ENCODE measurements at places on chromosomes 3 and 15.

DNA sequence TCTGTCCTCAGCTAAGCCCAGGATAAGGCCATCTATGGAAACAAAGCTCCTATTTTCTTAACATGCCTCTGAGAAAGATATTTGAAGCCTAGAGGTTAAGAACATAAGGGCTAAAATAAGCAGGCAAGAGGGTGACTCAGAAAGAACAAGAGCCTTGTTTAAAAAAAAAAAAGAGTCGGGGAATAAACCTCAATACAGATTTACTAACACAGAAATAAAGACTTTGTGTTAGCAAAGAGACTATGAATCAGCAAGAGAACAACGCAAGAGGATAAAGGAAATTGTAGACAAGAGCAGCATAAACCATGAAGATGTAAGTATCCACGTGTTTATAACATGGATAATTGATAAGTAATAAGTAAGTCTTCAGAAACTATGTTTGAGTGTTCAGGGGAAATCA is 36.0 kb downstream of the RAB27A start:
- no peak for DNase-seq

DNA sequence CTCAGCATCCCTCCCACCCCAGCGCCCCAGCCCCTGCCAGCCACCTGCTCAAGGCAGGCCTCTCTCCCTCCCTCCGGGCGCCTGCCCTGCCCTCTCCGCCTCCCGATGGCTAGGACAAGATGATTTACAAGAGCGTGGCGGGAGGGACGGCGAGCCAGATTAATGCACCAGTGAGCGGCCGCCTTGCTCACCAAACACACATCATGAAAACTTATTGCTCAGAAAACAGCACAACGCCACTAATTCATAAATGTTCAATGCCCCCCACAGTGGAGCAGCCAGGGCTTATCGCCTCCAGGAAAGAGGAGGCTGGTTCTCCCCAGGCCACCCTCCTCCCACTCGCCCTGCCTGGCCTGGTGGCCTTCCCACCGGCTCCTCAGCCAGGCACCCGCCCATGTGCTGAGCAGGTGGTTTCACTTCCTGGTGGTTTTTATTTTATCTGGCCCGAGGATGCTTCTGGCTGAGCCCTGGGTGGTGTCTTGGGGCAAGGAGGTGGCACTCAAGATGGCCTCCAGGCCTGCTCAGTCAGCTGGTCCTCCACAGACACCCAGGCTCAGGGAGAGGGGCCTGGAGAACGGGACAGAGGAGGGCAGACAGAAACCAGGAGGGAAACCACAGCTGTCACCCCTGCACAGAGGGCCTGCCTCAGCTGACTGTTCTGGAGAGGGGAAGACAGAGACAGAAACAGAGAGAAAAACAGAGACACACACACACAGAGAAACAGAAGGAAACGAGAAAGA is 284.9 kb downstream of the UACA start:
- no peak for DNase-seq

GRCh38 chr3:152183473-152183872 is 85.3 kb upstream of the MBNL1 start:
- peak; percentile 28 for DNase-seq

- DNase-seq: no peak
These were observed 100.8 kb upstream of the ABHD17C start for GRCh38 chr15:80594091-80594889.

DNA sequence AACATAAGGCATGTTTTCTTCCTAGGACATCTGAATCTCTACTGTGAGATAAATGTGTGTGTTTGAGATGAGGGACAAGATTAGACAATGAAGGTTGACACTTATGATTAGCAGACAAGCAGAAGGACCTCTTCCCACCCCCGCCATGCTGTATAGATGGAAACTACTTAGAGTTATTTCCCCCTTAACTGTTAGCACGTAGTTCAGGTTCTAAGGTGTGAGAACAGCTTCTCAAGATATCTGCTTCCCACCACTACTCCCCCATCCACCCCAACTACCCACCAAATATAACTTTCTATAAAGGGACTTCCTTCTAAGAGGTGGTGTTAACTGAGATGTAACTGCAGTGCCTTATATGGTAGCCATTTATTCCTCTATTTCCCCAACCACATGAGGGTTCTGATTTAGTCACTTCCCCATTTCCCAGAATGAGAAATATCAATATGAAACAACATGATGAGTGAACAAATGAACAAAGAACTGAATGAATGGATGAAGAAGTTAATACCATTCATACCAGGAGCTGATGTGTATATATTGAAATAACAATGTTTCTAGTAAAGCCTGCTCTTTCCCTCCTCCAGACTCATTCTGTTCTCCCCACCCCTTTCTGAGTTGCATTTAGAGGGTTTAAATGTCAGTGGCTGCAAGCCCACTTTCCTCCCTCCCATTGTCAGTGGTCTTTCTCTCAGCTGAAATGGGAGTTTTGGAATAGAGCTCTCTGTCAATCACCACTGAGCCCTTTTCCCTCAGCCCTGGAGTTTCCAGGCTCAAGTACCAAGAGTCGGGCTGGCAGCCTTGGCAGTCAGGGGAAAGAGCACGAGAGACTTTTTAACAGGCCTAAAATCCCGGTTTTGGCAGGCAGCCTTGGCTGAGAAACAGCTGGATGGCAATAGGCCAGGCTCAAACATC is 7.7 kb upstream of the RFTN1 start:
- no peak for DNase-seq

GRCh38 chr3:48222616-48223513 is at the start of gene CAMP:
TSS of gene CAMP (plus strand) at chr3:48223495. CDS start at chr3:48223512, 17 bp downstream.
- DNase-seq: no peak

DNA sequence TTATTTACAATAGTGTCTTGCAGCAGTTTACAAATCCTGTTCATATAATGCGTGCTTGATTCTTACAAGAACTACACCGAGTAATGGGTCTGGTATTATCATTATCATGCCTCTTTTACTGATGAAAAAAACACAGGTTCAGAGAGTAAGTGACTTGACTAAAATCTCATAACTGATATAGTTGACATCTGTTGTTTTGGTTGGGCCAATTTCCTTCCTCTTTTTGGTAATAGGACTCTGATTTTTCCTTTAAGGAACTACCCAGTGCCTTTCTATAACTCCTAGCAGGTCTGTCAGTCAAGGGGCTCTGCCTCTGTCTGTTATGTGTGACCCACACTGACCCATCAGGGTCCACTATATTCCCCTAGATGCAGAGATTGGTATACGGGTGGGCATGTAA is 14.6 kb upstream of the BLOC1S6 start:
- DNase-seq: no peak

DNA sequence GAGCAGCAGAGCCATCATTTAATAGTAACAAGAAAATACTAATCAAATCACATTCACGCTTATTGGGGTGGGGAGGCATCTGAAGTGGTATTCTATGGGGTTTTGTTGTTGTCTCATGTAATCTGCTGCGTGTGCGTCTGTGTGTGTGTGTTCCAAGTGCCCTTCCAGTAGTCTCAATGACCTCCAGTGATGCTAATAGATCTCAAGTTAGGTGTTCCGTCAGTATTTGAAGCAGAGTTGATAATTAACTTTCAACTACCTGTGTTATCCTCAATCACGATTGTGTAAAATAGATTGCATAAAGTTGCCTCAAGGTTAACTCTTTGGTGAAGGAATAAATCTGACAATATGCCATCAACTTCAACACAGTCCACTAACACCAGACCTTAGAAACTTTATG is 375.0 kb downstream of the MECOM start:
- DNase-seq: no peak

- DNase-seq: no peak
These were observed 72.6 kb downstream of the SAMMSON start for GRCh38 chr3:70072180-70072579.

GRCh38 chr3:51024765-51025632 is 350.3 kb downstream of the DOCK3 start:
- DNase-seq: peak; percentile 49

DNA sequence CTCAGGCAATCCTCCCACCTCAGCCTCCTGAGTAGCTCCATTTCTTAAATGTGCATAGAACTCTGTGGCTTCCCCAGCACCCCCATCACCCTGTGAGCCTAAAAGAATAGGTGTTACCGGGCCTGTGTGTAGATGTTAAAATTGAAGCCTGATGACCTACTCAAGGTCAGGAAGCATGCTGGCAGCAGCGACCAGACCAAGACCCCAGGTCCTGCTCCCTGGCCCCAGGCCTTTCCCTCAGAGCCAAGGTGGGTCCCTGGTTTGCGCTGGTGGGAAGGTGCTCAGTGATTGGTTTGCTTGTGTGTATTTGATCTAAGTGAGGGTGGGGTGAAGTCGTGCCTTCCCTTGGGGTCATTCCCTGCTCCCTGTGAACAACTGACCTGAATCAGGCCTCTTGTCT is 18.4 kb upstream of the CRABP1 start:
- no peak for DNase-seq

DNA sequence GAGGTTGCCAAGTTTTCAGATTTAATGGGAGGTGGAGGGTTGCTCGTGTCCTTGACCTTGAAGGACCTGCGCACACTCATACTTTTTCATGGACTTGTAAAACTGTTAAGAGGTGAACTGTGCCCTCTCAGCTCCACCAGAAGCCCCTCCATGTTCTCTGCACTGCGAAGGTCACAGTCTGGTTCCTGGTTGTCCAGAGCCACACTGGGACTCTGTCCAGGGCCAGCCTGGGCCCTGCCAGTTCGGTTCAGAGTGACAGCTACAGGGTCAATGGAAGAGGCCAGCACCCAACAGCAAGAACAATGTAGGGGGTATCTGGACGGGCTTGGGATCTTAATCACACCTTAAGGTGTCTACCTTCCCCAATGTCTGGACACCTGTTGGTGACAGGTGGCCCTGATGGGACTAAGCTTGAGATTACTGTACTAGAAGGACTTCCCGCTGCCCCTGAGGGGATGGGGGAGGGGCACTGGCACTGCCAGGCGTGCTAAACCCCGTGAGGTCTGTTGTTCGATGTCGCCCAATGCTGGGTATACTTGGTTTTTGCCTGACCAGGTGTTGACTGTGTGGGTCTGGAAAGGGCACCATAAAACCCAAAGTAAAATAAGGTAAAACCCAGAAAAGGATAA is 34.7 kb downstream of the GRK7 start:
- no peak for DNase-seq

DNA sequence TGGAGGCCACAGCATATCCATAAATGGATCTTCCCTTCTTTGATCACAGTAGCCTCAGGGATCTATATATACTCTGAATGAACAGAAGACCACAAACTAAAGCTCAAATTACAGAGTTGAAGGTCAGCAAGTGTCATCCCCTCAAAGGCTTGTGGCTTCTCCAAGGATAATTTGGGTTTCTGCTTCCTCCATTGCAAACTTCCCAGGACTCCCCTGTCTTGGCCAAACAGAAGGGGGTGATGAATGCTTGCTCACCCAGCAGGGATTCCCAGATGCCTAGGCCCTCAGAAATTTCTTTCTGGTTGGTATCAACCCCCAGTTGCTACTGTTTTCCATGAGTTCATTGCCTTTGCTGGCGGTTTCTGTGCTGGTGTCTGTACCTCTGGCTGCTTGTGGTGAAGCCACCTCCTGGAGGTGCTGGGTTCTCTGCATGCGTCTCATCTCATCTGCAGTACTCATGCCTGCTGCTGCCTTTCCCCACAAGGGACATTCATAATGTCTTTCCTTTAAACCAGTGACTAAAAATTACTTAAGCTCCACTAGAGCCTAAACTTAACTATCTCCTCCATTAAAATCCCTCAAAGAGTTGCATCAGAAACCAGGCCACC is 17.7 kb downstream of the ENTPD3 start:
- no peak for DNase-seq

DNA sequence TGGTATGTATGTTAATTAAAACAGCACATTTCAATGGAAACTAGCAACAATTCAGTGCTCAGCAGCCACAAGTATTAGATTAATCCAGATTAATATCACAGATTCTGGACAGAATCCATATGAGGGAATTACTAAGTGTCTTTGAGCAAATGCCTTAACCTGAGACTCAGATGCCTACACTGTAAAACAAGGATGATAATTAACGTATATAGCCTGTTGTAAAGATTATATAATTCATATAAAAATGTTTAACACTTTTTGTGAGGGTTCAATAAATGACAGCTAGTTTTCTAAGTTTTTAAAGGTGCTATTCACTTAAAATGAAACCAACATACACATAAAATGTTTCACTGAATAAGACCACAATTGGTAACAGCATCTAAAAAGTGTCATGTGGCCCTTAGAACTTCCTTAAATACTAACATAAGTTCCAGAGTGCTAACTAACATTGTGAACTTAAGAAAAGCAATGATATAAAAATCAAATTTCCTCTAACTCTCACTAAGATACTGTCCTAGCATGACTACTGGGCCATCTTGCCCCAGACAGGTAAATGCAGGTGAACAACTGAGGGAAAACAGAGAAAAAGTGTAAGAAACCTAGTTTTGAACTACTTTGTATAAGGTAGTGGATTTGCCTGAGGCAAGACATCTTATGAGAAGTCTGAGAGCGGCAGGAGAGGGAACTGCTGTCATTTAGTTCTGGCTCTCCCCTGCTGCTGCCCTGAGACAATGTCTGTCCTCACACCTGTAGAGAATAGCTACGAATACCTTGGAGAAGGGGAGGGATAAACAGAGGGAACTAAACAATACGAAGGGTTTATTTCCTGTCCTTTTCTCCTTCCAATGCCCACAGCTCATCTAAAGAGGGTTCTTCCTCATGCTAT is 151.3 kb downstream of the ADAM10 start:
- DNase-seq: no peak

DNA sequence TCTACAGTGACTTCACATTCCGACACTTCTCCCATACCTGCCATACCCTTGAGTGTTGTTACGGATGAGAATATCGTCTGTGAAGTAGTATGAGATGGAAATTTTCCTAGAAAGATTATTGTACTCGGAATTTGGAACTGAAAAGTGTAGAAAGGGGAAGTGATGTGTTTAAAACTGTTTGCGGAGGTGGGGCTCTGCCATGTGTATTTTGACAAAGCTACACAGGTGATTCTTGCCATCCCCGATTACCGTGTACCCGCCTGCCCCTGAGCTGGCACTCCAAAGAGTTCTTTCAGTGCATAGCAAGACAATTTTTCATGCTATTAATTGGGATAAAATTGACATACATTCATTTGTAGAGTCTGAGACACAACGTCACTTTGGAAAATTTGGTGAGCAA is 81.7 kb downstream of the OPA1 start:
- no peak for DNase-seq

DNA sequence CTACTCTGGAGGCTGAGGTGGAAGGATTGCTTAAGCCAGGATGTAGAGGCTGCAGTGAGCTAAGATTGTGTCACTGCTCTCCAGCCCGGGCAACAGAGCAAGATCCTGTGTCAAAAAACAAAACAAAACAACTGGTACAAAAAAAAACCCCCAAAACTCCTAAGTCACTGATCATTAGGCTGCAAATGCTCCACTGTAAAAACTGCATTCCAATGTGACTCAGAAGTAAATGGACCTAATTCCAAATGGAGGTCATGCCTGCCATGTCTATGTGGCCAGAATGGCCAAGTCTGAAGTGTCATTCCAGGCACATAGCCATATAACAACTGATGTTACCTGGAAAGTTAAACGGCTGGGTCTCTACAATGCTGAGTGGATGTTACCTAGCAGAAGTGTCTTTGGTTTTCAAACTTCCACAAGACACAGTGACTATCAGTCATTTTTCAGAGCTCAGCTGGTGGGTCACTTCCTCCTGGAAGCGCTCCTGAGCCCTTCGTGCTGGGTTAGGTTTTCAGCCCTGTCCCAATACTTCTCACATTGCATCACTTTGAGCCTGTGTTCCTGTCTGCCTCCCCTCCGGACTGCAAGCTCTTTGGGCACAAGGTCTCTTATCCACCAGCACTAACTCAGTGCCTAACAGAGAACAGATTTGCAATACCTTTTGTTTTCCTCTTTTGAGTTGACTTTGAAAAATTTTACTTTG is 10.6 kb downstream of the FSTL1 start:
- DNase-seq: no peak

- DNase-seq: no peak
These were observed 143.7 kb downstream of the NR1D2 start for GRCh38 chr3:24088782-24089181.
